ENCODE measurements at places on chromosomes 3 and 15.

DNA sequence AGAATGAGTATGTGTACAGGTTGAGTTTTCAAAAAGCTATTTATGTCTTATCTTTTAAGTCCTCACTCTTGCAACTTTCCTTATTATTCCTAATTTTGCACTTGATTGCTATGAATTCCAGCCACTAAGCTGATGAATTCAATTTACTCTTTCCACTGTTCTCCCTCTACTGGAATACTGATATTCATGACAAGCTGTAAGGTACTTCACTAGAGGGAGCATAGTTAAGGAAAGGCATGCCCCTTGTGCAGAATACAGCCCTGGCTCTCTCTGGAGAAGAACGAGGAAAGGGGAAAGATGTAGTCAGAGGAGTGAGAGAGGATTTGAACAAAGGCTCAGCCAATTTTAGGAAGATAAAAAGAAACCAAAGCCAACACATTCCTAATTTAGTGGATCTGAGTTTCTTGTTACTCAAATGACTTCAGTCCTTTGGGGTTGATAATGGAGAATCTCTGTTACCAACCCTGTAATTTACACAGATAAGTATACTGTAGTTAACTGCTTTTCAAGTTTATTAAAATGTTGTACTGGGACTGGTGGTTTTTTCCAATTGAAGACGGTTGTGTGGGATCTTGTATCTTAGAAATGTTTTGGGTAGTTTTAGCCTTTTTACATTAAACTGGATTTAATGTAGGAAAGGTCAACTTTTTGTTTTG lies 4.0 kb downstream of the SCAANT1 start:
- no peak for DNase-seq

- no peak for DNase-seq
Observed at GRCh38 chr3:101762041-101762646, 16.9 kb upstream of the NXPE3 start.

GRCh38 chr15:100531823-100532327 lies 3.1 kb upstream of the CERS3 start:
- DNase-seq, result no peak

DNA sequence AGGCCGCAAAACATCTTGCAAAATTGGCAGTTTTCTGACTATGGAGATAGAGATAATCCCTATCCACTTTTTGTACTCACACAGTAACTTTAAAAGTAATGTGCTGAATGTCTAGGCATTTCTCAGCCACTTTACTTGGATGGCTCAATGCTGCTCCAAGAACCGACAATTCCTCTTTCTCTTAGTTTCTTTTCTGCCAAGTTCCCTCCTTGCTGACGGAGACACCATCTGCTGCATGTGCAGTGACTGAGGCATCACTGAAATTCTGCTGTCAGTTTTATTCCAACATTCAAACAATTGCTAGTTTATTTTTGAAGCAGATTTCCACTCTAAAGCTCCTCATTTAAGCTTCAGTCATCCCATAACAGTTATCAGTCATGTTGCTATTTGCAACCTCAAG lies 116.0 kb upstream of the RBMS3 start:
- DNase-seq, result no peak

GRCh38 chr15:26177816-26178215 lies 314.7 kb upstream of the ATP10A start:
- DNase-seq, result no peak

- no peak for DNase-seq
Observed at GRCh38 chr3:29334706-29335105, 53.8 kb downstream of the RBMS3 start.

DNA sequence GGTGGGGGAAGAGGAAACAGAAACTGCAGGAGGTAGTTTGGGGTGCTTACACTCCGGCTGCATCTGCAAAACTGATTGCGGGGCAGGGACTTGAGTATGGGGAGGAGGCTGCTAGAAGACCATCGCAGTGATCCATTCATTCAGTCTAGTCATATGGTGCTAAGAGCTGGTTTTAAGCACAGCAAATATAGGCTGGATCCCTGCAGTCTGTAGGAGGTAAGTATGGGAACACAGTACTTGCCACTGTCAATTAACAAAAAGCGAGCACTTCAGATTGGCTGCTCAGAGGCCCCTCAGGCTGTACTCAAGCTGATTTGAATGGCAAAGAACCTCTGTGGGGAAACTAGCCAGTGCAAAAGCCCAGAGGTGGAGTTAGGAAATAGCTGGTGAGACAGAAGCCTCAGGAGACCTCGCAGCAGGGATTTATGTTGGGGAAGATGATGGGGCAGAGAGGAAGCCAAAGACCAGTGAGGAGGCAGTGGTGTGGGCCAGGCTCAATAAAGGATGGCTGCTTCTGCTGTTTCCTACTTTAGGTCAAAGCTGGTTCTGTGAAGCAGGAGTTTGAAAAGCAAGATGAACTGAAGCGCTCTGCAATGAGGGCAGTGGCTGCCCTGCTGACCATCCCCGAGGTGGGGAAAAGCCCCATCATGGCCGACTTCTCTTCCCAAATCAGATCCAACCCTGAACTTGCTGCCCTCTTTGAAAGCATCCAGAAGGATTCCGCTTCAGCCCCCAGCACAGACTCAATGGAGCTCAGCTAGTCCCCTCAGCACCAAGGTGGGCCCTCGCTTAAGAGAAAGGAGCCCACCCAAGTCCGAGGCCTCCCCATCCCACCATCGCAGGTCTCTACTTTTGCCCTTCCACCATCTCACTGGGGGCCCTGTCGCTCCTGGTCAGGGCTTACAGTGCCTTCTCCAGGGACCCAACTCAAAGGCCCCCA lies 7.9 kb downstream of the RPL32 start:
- no peak for DNase-seq

- no peak for DNase-seq
Observed at GRCh38 chr15:34001536-34001935, 33.2 kb downstream of the CHRM5 start.

GRCh38 chr15:84731774-84732173 lies 15.8 kb upstream of the SEC11A start:
- no peak for DNase-seq

DNA sequence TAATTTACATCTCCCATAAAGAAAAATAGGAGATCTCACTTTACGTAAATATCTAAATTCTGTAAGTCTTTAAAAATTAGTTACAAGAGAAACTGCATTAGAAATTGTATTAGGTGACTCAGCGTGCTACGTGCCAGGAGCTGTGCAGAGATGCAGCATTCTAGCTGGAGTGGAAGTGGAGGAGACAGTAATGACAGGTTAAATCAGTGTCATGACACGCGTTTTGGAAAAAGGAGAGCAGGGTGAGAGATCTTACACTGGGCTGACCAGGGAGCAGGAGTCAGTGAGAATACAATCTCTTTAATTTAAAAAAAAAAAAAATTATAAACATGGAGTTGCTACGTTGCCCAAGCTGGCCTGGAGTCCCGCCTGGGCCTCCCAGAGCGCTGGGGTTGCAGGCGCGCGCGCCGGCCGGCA lies 635 bp downstream of the TUBGCP5 start:
- DNase-seq, result no peak

- DNase-seq, result no peak
Observed at GRCh38 chr15:34850121-34850520, 54.8 kb upstream of the ACTC1 start.

DNA sequence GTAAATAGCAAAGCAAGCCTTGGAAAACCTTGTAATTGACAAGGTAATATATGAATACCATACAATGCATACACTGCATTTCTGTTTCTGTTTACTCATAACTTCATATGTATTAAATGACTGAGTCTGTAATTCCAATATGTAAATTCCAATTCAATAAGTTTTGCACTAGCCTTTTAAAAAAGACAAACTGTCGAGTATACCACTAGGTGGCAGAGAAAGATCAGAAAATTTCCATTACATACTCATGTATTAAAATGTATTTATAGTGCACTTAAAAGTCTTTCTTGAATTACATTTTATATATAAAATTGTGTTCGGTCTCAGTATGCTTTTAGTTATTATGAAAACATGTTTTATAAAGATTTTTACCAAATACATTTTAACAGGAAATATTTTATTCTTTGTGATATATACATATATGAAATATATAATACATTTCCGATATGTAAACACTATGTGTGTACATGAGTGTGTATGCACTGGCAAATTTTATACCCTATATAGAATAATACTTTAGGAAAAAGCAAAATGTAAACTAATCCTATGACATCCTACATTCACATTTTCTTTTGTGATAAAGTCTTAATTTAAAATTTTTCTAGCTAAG lies 216.8 kb downstream of the VGLL3 start:
- DNase-seq, result no peak

- no peak for DNase-seq
Observed at GRCh38 chr3:12993517-12994356, 79.5 kb downstream of the IQSEC1 start.

GRCh38 chr3:123063034-123063433 lies 3.8 kb upstream of the PDIA5 start:
- DNase-seq, result no peak

- no peak for DNase-seq
Observed at GRCh38 chr3:14328422-14328821, 74.0 kb upstream of the SLC6A6 start.

GRCh38 chr3:9623148-9623547 lies 26.2 kb upstream of the MTMR14 start:
- DNase-seq, result no peak

- no peak for DNase-seq
Observed at GRCh38 chr3:44576613-44577012, 8.2 kb upstream of the ZNF660 start.

DNA sequence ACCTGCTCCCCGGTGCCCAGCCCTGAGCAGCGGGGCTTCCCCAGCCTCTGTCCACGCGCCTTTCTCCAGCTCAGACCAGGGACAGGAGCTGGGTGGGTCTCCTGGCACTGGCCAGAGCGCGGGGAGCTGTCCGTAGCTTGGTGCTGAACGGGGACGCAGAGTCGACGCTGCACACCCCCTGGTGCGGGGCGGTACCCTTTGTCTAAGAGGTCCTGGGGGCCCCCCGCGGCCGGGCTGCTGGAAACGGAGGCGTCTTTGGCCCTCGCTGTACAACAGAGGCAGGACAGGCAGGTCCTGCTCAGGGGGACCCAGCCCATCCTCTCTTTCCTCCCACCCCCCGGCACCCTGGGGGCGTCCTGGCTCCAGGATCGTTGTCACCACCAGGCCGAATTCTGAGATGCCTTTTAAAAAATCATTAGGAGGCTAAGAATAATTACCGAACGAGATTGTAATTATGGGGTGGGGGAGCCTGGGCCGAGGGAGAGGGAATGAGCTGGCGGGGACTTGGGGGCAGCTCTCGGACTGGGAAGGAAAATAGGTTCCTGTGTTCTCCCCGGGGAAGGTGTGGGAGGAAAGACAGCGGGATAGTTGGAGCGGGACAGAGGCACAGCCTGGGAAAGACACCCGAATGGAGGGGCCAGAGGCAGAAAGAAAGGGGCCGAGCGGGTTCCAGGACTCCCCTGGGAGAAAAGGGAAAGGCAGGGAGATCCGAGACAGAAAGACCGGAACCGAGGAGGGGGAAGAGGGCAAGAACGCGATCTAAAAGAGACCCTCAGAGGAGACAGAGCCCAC lies 4.1 kb upstream of the SKOR1 start:
- no peak for DNase-seq

- DNase-seq, result no peak
Observed at GRCh38 chr15:39925112-39925842, 5.2 kb upstream of the GPR176 start.

DNA sequence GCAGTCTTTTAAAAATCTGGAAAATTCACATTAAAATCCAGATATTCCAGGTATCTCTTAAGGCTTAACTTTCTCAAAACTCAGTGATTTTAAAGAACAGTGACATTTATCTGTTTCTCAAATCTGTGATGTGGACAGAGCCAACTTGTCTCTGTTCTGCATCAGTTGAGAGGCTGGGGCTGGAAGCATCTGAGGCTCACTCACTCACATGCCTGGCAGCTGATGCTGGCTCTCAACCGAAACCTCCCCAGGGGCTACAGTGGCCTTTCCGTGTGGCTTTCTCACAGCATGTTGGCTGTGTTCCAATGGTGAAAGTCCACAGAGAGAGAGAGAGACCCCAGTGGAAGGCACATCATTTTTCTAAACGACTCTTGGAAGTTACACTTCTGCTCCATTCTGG lies 53.5 kb downstream of the CEMIP start:
- no peak for DNase-seq

DNA sequence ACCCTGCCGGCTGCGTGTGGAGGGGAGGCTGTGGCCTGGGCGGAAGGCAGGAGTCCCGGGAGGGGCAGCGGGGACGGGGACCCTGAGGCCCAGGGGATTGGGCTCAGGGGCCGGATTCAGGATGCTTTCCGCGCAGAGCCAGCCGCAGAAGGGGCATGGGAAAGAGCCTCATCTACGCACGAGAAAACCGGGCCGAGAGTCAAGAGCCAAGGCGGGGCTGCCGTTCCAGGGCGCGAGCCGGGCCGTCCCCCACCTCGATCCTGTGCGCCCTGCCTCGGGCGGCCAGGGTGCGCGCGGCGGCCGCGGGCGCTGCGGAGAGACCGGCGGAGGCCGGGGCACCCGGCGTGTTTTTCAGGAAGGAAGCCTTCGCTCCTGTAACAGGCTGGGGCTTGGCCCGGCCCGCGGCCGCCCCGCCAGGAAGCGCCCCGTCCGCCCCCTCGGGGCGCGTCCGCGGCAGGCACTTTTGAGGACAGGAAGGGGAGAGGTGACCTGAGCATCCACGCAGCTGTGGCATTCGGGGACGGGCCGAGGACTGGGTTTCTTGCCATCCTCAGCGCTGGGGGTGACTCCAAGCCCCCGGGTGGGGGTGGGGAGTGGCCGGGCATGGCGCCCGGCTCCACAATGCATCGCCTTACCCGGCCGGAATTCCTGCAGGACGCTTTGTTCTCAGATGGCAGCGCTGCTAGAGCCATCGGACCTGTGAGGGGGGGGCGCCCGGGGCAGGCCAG lies 62.3 kb upstream of the GATA2 start:
- DNase-seq, result no peak

DNA sequence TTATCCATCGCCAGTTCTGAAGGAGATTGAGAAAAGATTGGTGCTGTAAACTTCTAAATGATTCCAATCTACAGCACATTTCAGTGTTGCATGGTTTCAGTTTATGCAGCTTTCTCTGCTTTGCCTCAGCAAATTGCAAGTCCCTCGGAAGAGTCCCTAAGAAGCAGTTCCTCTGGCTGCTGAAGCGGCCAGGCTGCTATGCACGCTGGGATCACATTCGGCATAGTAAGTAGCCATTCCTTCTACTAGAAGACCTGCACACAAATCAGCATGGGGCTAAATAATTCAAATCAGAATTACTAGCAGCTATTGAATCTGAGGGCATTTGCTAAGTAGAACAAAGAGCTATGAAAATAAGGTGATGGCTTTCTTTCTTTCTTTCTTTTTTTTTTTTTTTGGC lies 769.5 kb downstream of the AGBL1 start:
- no peak for DNase-seq

GRCh38 chr3:98901119-98901391 lies 440 bp downstream of the DCBLD2 start:
- no peak for DNase-seq

DNA sequence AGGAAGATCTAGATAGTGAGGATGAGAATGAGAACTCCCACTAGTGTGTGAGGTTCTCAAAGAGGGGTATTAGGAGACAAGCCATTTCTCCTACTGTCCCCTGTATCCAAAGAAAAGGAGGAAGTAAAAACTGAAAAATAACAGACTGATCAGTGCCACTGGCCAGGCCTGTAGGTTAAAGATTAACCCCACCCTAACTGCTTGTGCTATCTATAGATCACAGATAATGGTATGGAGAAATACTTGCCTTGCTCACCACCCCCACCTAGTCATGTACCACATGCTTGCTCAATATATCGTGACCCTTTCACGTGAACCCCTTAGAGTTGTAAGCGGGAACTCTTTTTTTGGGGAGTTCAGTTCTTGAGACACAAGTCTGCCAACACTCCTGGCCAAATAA lies 519.7 kb upstream of the FRG2C start:
- DNase-seq, result no peak

GRCh38 chr15:79290642-79291275 lies 8.2 kb downstream of the ANKRD34C start:
- no peak for DNase-seq
